ENCODE measurements at places on chromosomes 4 and X. TPM values are rescaled to one million over a fixed set of nuclear protein-coding genes. Genes with fewer than 3 reads are reported as not detected.

DNA sequence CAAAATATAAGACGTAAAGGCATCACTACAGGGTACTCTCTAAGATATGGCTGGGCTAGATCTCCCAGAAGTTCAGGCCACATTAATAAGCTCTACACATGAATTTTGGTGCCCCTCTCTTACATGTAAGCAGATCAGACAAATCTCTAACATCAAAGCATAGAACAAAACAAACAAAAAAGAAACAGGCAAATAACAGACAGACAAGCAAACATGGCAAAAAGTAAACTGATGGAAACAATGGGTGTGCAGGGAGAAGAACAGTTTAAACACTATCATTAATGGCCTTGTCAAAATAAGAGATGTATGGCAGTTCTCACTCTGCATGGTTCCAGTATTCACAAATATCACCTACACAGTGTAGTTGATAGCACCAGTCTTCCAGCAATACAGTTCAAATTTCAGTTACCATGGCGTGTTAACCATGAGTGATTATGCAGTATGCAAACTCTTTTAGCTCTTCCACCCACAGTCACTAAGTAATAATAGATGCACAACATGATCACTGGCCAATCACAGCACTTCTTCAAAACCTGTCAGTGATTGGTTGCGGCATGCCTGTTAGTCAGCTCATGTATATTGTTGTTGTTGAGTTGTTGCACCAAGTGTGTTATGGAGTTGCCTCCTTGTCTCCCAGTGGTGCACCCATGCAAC, 110.7 kb upstream of the TLR3 start:
- DNase-seq: no peak

DNA sequence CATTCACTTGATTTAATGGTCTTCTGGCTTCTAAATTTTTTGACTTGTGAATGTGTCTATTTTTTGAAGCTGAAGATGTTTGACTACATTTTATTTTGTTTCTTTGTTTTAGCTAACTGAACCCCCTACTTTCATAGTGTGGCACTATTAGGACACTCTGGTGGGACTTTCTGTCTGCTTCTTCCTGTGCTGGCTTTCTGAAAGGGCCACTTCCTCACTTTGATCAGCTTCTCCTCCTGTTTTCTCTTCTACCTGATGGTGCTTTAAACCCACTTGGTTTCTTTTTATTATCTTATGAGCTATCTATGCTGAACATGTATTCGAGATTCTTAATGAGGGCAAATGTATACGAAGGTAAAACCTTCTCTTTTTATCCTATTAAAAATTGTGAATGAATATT, 186.1 kb upstream of the CASK start:
- no peak for DNase-seq

DNA sequence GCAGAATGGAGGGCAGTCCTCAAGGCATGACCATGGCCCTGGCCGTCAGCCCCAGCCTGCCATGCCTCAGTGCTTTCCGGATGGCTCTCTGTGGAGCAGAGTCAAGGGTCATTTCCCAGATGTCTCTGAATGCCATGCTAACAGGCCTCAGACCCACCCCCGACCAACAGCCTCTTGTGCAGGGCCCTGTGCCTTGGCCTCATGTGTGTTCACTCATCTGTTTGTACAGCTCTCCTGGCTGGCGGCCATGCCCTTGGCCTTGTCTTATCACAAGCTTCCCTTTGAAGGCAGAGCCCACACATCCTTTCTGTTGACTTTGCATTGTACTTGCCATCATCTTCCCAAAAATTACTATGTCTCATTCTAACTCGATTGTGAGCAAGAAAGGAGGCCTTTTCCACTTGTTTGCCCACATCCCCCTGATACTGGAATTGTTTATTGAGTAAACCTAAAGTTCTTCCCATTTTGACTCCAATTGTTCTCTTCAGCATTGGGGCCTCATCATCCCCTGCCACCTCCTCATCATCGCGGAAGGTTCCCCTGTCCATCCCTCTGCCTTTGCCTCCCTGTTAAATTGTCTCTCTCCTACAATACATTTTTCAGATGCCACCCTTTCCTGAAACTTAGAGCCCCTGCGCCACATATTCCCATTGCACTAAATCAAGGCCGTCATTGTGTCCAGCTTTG, 6.3 kb downstream of the CA5B start:
- DNase-seq: no peak

DNA sequence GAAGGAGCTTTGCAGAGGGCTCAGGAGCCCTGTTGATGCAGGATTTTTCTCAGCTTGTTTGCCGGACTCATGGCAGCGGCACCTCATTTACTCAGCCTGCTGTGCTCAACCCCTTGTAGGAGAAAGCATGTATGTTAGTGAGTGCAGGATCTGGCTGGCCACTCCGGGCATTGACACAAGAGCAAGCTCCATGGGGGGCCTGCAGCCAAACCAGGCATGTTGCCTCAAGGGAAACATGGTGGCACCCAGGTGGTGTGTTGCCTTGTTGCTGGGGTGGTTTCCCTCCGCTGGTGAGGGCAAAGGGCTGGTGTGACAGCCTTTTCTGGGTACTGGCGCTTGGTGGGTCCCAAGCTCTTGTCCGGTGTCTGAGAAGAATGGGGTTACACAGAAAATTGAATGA, 189.3 kb upstream of the ANXA3 start:
- DNase-seq: no peak

GRCh38 chrX:1164322-1165288, 47.8 kb downstream of the CRLF2 start:
- no peak for DNase-seq

DNA sequence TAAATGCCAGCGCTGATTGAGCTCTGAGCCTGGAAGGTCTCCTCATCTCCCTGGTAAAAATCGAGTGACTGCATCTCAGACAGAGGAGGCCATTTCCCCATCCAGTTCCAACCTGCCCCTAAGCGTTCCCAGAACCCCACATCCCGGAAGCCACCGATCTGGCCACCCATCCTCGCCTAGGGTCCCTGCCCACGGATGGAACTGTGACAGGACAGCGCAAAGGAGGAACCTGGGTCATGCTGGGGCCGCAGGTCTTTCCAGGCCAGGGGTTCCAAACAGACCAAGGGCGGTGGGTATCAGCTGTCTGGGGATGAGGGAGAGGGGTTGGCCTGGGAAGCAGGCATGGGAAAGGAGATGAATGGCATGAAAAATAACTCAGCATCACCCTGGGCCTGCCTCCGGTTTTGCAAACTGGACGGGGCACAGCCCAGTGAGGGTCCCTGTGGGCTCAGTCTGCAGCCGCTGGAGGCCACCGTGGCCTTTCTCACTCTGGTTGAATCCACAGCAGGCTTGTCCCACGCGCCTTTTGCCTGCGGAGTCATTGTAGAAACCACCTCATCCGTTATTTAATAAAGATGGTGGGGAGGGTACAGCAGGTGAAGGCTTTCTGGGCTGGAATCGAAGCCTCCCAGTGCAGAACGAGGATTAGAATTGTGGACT, 49.1 kb downstream of the ABLIM2 start:
- DNase-seq: no peak

Gene KCNIP4
- not detected for total RNA-seq

DNA sequence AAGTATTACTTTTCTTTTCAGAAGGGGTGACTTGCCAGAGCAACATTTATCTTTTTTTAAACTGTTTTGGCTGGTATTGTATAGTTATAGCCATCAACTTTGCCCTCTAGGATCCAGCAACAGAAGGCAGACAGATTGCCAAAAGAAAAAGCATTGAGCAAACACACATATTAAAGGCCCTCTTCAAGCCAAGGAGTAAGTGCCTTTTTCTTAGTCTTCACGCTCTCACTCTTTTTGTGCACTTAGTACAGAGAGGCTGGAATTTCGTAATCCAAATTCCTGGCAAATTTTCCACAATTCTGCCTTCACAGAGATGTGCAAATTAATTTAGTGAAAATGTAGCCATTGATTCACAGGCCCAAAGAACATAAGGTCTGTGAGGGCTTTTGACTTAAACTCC, 253.1 kb upstream of the EDA2R start:
- no peak for DNase-seq

DNA sequence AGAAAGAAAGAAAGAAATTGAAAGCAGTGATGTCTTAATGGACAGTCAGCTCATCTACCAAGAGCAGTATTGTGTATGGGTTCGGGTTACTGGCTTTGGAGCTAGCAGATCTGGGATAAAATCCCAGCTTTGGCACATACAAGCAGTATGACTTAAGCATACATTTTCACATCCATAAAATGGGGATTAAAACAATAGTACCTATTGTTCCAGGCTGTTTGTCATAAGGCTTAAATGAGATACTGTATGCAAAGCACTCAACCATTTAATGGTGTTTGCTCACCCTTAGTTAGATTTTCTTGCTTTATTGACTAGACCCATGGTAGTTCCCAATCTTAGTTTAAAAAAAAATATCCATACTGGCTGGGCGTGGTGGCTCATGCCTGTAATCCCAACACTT, 7.8 kb upstream of the TMEM164 start:
- no peak for DNase-seq

DNA sequence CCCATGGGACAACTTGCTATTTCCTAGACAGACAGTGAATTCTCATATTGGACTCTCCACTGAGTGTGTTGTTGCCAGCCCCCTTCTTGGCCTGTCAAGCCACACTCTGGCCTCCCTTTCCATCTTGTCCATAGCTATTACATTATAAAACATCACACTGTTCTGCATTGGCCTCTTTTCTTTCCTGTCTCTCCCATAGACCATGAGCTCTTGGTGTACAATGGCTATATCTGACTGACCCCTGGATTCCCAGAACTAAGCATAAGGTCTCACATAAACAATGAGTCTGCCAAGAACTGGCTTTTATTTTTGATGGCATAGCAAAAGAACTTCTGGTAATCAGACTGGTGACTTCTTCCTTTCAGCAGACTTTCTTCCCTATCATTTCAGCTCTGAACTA, 23.8 kb downstream of the STARD8 start:
- DNase-seq: no peak

GRCh38 chr4:125283707-125284279, 31.0 kb upstream of the FAT4 start:
- DNase-seq: no peak

GRCh38 chrX:48617542-48618340, 20.4 kb downstream of the WDR13 start:
- no peak for DNase-seq

Gene SSX4
- not detected for total RNA-seq

Gene RBMXL3
- not detected for total RNA-seq

DNA sequence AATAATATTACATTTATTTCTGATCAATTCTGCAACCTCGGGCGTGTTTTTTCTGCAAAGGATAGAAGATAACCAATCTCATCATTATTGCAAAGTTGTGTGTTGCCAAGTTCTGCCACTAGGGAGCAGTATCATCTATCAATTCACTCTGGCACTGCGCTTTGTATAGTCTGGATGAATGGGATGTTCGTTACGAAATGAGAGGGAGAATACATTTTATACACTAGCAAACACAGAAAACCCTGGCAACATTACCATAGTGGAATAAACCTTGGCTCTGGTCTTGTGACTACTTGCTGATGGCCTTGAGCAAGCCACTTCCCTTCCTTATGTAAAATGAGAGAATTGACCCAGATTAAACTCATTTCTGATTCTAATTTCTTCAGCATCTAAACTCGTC, 97.5 kb upstream of the ZNF518B start:
- DNase-seq: peak; percentile 16

DNA sequence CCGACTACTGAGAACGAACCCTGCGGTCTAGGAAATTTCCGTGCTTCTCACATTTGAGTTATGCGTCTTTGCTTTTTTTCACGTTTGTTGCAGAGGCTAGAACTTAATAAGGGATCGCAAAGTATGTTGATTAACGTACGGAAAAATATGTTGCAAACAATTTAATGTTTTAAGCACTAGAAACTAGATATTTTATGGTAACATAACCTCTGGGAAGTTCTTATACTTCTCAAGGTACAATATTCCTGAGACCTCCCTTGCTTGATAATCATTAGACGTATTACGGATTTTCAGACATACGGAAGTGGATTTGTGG, 639 bp upstream of the PRDM5 start:
- DNase-seq: no peak

- DNase-seq: no peak
Observed at GRCh38 chr4:148061141-148061481, 329.2 kb downstream of the ARHGAP10 start.

DNA sequence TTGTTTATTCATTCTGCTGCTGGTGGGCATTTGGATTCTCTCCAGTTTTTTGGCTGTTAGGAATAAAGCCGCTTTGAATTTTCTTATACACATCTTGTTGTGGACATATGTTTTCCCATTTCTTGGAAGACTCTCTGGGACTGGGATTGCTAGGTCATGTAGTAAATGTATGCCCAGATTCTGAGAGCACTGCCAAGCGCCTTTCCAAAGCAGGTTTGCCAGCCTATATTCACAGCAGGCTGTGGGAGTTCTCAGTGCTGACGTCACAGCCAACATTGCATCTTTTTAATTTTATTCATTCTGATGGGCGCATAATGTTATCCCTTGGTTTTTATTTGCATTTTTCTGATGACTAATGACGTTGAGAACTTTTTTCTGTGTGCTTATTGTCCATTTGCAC, 24.1 kb downstream of the TMEM271 start:
- DNase-seq: no peak

DNA sequence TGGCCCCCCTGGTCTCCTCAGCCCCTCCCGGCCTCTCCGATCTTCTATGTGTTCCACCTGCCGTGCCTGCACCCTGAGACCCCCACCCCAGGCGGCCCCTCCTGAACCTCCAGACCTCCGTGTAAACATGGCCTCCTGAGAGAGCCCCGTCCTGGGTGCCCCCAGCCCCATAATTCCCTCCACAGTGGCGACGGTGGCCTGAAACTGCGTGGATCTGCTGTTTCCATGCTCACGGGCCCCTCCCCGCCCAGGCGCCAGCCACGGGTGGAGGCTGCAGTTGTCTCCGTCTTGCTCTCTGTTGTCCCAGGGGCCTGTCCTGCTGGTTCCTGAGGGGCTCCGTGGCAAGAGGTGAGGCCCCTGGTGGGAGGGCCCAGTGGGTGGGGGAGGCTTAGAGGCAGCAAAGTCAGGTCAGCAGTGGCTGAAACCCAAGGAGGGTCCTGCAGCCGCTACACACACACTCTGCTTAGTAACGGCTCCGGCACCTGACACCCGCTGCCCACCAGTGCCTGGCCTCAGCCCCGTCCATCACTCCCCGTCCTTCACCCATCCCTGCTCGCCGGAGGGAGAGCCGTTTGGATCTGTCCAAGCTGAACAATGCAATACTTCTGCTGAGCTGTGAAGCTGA, 75.8 kb downstream of the FAM53A start:
- DNase-seq: peak; percentile 10

- no peak for DNase-seq
Observed at GRCh38 chr4:98314791-98315565, 53.8 kb downstream of the RAP1GDS1 start.

GRCh38 chrX:48278958-48279357, 23.8 kb downstream of the SSX1 start:
- DNase-seq: no peak

Gene FAM3A
- total RNA-seq: 48.6 TPM

- no peak for DNase-seq
Observed at GRCh38 chr4:137389911-137390520, 142.3 kb downstream of the PCDH18 start.
